Epithelial cell of esophagus (primary cell): ENCODE measurements at places on chromosomes 5 and 9.

DNA sequence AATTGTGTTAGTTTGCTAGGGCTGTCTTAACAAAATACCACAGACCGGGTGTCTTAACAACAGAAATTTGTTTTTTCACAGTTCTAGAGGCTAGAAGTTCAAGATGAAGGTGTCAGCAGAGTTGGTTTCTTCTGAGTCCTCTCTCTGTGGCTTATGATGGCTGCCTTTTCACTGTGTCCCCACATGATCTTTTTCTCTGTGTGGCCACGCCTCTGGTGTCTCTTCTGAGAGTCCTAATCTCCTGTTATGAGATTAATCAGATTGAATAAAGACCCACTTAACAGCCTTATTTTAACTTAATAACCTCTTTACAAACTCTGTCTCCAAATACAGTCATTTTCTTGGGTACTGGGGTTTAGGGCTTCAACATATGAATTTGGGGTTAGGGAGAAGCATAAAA lies 561.1 kb downstream of the NR2F1-AS1 start:
- no peak for DNase-seq

DNA sequence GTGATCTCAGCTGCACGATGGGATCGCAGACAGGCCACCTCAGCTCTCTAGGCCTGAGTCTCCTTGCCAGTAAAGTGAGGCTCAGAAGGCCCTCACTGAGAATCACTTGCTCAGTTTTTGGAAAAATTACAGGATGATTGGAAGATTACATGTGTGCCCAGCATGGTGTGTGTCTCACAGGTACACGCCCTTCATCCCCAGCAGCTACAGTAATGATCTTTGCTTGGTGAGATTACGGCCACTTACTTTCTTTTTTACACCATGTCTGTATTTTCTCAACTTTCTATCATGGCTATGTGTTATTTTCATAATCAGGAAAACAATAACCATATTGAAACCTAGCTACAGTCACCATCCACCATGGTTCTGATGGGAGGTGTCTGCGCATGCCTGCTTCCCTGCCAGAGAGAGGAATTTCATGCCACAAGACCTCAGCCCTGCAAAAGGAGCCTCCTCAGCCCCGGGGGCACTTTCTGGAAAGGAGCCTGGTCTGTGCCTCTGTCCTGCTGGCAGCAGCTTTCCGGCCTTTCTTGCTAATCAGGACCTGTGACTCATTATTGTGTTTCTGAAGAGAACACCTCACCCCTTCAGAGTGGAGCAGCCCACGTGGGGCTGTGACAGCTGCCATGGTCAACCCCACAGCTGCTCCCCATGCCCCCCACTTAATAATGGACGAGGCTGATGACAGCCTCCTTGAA lies 64.2 kb upstream of the OLFM1 start:
- DNase-seq: peak; percentile 53

GRCh38 chr5:174229068-174229467 lies 183.6 kb downstream of the NSG2 start:
- no peak for DNase-seq

GRCh38 chr9:89564346-89564878 lies 40.4 kb upstream of the GADD45G start:
- no peak for DNase-seq

DNA sequence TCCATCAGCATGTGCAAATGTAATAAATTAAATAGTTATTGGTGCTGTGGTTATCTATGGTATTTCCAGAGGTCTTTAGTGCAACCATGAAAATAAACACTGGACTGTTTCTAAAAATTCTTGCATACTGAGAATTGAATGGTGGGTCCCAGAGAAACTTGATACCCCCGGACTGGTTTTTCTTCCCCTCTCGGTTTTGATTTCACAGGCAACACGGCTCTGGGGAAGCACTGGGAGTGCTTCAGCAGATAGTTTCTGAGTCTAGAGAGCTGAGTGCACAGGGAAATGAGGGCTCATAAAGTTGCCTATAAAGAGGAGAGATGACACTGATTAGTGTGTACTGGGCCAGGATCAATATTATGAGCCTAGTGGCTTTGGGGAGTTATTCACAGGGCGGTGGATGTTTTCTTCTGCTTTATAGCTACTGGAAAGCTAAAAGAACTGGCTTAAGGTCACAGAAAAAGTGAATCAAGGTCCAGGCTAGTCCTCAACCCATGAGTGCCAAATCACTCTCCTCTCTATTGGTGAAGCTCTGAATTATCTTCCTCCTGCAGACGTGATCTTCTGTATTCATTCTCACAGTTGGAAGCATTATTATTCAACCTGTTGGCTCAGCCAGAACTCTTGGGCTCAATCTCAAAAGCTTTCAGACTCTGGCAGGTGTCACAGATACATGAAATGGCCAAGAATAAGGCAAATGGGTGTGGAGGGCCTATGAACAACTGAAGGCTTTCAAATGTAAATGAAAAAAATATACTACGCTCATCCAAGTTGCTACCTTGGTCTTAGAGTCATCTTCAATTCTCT lies 170.2 kb upstream of the HMHB1 start:
- DNase-seq: no peak

DNA sequence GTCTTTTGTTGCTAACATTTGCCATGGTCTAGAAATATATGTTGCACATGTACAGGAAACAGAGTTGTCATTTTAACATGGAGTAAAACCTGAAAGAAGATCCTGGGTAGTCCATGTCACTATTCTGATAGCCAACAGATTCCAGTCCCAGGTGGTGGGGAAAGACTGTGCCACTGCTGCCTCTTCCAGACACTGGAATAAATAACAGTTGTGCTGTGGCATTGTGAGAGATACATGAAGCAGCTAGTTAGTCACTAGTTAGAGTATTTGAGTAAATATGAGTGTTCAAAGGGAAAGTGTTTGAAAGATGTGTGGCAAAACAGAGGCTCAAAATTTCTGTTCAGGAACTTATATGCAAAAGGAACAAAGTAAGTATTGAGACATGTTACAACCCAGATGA lies 1408.3 kb downstream of the EFNA5 start:
- DNase-seq: peak; percentile 21

DNA sequence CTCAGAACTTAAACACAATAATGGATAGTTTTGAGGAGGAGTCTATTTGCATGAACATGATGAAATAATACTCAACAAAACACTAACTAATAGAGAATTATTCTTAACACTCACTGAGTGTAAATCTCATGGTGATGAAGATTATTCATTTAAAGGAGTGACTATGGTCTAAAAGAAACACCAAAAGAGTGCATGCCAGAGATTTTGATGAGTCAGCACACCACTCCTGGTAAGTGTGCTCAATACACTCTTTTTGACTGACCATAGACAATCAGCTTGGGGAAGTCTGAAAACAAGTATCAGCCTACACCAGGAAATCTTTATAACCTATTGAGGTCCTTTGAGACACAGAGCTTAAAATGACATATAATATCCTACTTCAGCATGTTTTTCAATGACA lies 6.8 kb upstream of the FST start:
- peak; percentile 44 for DNase-seq

DNA sequence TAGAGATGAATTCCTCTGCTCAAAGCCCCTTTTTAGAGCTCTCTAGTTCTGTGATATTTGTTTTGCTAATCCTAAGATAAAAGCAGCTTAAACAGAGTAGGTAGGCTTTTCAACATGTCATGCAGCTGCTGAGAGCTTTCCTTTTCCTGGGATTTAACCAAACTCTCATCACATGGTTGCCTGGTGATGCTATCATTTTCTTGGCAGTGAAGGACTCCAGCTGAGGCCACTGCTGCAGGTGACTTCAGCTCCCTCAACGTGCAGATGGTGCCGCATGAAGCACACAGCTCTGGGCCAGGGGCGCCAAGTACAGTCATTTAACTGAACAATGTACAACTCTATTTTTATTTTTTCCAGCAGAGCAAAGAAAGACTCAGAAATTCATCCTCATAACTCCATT lies 42.2 kb downstream of the SECISBP2 start:
- DNase-seq: no peak

DNA sequence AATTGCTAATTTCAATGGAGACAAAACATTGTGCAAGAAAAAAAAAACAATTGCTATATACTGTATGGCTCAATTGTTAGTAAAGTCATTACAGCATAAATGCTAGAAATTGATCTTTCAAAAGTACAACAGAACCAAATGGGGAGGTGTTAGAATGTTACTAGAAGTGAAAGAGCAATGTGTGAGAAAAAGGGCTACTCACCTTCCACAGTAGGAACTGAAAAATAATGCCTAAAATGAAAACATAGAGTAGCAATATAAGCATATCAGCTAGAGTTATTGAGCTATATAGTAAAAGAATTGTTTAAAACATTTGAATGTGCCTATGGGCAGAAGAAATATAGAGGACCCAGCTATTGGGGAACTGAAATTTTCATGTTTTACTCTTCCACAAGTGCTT lies 10.9 kb upstream of the RXFP3 start:
- DNase-seq: no peak

- DNase-seq: peak; percentile 71
These were observed 72.1 kb upstream of the CHD1 start for GRCh38 chr5:99000876-99001275.

DNA sequence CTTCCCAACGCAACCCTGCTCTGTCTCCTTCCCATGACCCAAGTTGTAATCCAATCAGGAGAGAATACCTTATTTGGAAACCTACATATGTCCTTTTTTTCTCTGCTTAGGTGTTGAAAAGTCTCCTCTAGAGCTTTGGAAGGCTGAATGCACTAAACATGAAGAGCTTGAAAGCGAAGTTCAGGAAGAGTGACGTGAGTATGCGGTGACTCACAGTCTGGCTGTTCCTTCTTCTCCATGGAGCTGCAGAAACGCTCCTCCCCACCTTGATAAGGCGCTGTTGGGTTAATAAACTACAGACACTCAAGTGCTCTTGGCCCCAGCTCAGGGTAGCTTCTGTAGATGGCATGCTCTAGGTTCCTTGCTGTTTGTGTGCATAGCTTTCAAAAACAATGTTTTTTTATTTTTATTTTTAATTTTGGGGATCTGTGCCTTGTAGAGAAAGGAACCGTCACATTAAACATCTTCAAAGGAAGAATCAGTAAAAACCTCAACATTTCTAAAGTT lies 30.7 kb downstream of the RAI14 start:
- DNase-seq: peak; percentile 94

DNA sequence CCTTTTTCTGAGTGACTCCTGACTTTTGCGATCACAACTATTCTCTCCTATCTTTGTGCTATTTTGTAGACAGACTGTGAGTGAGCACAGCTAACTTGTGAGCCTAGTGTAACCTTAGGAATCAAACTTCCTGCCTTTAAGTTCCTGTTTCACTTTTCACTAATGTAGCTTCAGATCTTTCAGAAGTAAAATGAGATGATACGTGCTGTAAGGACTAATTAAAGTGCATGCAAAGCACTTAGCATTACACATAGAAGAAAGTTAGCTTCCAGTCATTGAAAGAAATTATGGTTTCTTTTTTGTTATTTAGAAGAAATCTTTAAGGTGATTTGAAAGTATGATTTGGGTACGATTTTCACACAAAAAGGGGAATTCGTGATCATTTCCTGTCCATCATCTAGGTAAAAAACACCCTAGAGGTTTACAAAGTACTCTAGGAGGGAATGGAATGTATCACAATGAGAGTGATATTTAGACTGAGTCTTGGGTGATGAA lies 122.7 kb downstream of the ST8SIA4 start:
- DNase-seq: no peak

- DNase-seq: no peak
These were observed 12.0 kb downstream of the SNX18 start for GRCh38 chr5:54529565-54529964.

GRCh38 chr9:133488686-133489252 lies 9.9 kb upstream of the SLC2A6 start:
- no peak for DNase-seq

- DNase-seq: peak; percentile 56
These were observed 112.5 kb upstream of the LARP1 start for GRCh38 chr5:154642499-154643245.

DNA sequence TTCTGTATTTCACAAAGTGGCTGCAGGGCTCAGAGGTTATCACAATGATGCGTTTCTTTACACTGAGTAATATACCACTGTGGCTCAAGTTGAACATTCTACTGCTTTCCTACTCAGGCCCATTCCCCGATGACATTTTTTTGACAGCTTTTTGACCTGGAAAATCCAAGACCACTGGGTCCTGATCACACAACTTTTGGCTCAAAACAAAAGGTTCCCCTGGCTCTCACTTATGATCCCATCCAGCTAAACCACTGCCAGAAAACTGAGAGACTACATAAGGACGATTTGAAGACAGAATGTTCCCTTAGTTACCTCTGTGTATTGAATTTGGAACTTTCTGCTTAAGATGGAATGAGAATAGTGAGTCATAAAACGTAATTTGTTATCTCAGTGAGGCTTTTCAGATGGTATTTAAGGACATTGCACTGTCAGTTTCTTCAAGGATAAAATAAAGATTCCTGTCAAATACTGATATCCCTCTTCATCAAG lies 78.0 kb upstream of the FBXL7 start:
- DNase-seq: no peak

- DNase-seq: peak; percentile 23
These were observed 25.2 kb downstream of the CYFIP2 start for GRCh38 chr5:157290981-157291711.

DNA sequence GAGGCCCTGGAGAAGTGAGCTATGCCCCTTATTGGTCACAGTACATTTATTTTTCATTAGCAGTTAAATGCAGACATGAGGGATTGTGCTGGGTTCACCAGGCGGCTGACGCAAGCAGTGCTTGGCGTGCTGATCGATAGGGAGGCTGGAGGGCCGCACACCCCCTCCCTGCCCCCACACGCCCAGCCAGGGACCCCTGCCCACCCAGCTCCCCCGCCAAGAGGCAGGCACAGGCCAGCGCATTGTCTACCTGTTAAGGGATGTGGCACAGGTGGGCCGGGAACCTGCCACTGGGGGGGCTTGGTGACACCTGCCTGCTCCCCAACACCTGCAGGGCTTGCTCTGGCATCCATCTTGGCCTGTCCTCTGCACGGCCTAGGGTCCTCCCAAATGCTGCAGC lies 39.2 kb downstream of the HK3 start:
- no peak for DNase-seq

GRCh38 chr5:23353286-23353685 lies 154.1 kb upstream of the PRDM9 start:
- no peak for DNase-seq

- no peak for DNase-seq
These were observed 16.7 kb upstream of the ZNF131 start for GRCh38 chr5:43104057-43104456.

- no peak for DNase-seq
These were observed 8.6 kb downstream of the VLDLR start for GRCh38 chr9:2630158-2630557.

- no peak for DNase-seq
These were observed 43.9 kb downstream of the PNPLA7 start for GRCh38 chr9:137506274-137506673.

- DNase-seq: no peak
These were observed 91.1 kb downstream of the DMRTA1 start for GRCh38 chr9:22537721-22538120.
